ENCODE measurements at places on chromosomes 4 and X. TPM values are rescaled to one million over a fixed set of nuclear protein-coding genes. Genes with fewer than 3 reads are reported as not detected.

Gene GDPD2
- total RNA-seq: not detected

Gene RADX
- 1.2 TPM for total RNA-seq

Gene HSFX2
- total RNA-seq: 0.32 TPM

Gene GPR82
- total RNA-seq: not detected

Gene DMP1
- total RNA-seq: not detected

Gene CD38
- total RNA-seq: not detected

All from bronchial smooth muscle cell (primary cell).